ENCODE measurements at places on chromosomes 1 and 21.

- no peak for DNase-seq
Measured at GRCh38 chr1:223291796-223292195, 72.2 kb downstream of the SUSD4 start.

GRCh38 chr1:163258181-163258580 is 55.5 kb upstream of the RGS5 start:
- peak; percentile 14 for DNase-seq

DNA sequence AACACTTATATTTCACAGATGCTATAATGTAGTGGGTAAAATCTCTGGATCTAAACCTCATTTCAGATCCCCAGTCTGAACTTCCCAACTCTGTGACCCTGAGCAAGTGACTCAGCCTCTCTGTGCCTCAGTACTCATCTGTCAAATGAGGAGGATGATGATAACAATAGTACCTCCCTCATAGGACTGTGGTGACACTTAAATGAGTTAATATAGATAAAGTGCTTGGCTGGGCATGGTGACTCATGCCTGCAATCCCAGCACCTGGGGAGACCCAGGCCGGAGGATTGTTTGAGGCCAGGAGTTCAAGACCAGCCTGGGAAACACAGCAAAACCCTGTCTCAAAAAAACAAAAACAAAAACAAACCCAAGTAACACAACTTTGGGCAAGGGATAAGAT is 4.7 kb upstream of the ECE1 start:
- peak; percentile 80 for DNase-seq

GRCh38 chr1:230084408-230085177 is 17.6 kb downstream of the GALNT2 start:
- peak; percentile 98 for DNase-seq

DNA sequence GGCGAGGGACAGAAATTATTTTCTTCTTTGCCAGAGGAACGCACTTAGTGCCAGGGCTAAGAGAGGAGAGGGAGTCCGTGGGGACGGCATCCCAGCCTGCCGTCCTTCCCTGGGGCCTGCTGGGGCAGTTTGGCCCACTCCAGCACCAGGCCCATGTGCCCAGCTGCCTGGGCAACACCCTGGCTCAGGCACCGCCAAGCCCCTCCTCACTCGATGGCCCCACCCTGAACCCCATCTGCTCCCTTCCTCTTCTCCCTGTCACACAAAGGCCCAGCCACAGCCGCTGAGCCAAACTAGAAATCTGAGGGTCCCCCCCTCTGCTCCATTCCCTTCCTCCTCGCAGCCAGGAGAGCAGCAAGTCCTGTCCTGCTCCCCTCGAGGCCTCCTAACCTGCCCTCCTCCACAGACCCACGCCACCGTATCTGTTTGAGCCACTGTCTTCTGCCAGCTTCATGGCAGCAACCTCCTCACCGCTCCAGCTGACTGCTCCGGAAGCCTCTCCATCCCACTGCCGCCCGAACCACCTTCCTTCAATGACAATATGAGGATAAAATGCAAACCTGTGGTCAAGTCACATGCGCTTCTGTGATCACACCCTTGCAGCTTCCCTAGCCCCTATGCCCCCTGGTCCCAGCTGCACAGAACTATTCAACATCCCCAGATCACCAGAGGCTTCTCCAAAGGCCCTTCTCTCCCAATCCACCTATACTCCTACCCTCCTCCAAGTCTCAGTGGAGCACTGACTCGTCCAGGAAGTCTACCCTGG is 8.4 kb upstream of the TNNI1 start:
- DNase-seq: no peak

DNA sequence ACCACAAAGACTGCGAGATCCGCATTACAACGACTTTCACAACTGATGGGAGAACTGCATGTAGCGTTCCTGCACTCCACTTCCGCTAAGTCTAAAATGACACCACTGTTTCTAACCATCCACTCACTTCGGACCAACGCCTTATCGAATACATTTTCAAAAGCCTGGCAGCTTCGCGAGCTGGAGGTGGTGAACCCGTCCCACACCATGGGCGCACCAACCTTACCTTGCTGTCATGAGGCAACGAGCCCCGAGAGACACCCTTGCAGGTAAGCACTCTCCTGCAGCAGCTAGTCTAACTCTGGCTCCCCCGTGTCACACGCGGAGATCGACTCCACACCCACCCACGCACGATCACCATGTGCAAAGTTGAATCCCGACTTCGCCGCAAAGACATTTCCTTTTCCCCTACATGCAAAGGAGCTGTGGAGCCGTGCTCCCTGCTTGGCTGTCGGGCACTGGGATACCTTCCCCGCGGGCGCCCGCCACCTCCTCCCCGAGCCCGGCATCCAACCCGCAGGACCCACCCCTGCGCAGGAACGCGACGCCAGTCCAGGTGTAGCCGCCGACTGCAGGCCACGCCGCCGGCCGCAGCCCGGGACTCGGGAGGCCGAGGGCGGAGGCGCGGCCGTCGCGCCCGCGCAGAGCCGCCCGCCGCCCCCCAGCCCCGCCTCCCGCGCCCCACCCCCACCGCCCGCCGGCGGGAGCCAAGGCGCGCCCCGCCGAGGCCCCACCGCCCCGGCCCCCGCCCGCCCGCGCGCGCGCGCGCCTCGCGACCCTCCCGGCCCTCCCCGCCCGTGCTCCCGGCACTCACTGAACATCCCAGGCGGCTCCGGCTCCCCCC is 629 bp downstream of the TAF5L start:
- DNase-seq: peak; percentile 48

DNA sequence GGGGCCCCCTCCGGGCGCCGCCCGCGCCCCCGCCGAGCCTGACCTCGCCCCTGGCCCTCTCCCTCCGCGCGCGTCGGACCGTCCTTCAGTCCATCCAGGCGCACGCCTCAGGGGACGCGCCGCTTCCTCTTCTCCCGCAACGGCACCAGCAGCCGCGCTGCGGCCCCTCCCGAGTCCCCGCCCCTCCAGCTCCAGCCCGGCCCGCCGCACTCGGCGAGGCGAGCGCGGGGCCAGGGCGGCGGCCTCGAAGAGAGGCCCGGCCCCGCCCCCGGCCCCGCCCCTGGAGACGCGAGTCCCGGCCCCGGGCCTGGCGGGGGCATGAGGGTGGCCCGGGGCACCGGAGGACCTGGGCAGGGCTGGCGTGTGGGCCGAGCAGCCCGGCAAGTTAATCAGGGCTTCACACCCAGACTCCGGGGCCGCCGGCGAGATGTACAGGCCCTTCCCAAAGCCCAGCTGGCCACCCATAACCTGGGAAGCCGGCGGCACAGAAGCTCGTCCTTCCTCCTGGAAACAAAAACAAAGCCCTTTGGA is at the start of gene IGSF3:
Gene IGSF3 (minus strand): TSS at position 159 of the 531 bp plus-strand sequence. CDS start 1,407 bp downstream, outside the sequence.
- no peak for DNase-seq

GRCh38 chr1:64572222-64572900 is 102.4 kb downstream of the CACHD1 start:
- no peak for DNase-seq

DNA sequence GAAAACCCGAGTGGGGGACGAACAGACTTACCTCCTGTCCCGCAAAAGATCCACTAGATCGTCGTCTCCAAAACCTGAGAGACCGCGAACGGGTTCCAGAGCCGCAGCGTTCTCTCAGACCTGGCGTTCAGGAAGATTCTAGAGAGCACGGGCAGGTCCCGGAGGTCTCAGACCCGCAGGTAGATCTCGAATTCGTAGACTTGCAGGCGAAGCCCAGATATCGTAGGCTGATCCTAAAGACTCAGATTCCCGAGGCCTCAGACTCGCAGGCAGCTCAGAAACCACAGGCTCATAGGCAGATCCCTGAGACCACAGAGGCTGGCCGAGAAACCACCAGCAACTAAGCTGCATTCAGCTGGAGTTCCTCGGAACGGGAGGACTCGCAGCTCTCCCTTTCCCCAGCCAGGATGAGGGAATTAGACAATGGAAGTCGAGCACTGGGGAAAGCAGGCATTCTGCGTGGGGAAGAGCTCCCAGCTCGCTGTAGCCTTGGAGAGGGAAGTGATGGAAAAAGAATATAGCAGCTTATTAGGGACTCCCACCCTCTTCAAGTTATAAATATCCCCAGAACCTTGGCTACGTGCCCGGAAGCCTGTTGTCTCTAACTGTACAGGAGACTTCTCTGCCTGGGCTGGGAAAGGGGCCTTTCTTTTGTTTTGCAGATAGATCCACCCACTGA is at the start of gene ZNF436:
Gene ZNF436 (minus strand): TSS at position 502 of the 679 bp plus-strand sequence. CDS start 1,831 bp downstream, outside the sequence.
- DNase-seq: peak; percentile 83

- no peak for DNase-seq
Measured at GRCh38 chr1:165927169-165927568, 99.8 kb downstream of the UCK2 start.

GRCh38 chr1:235945775-235946570 is 79.3 kb upstream of the LYST start:
- DNase-seq: no peak

- peak; percentile 15 for DNase-seq
Measured at GRCh38 chr1:31020007-31020790, 45.3 kb downstream of the PUM1 start.

GRCh38 chr1:11693024-11693590 is 1.6 kb downstream of the DRAXIN start:
- DNase-seq: peak; percentile 90

- DNase-seq: peak; percentile 17
Measured at GRCh38 chr1:98119796-98120195, 199.0 kb upstream of the DPYD start.

- peak; percentile 69 for DNase-seq
Measured at GRCh38 chr1:29579821-29580425, 343.6 kb downstream of the PTPRU start.

GRCh38 chr21:43944078-43944633 is 68.0 kb upstream of the TRAPPC10 start:
- no peak for DNase-seq

GRCh38 chr1:226360106-226360746 is 47.7 kb downstream of the PARP1 start:
- DNase-seq: no peak

DNA sequence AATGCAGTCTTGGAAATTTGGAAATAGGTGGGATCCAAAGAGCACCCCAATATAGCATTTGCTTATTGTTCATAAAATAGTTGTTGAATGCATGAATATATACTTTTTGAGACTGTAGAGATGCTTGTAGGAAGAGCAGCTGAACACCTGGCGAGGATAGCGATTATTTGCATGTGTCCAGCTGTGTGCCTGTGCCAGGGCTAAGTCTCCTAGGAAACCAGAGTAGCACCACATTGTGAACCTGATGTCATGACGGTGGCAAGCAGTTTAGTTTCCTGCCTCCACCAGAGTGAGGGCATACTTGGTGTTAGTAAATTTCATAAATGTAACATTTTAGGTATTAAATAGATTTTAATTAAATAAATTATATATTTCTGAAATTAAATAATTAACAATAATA is 37.3 kb upstream of the IRF2BP2 start:
- no peak for DNase-seq

- DNase-seq: no peak
Measured at GRCh38 chr1:240618946-240619345, 7.0 kb upstream of the GREM2 start.

- no peak for DNase-seq
Measured at GRCh38 chr1:90986953-90987352, 34.9 kb downstream of the ZNF644 start.

DNA sequence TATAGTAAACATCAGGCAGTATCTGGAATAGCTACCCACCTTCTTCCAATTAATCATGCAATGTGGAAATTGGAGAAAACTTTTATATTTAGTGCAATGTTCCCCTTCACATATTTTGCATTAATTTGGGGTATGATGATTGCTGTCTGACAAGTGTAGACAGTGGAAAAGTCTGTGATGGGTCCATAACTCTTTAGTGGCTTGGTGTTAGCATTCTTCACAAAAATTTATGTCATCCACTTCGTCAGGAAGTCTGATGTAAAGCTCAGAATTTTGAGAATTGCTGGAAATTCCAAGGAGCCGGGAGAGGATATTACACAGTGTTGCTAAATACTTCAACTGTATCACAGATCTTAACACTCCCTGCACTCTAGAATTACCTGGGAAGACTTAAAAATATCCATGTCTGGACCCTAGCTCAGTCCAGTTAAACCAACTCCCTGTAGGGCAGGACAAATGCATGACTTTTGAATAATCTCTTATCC is 549.7 kb upstream of the PLXNA2 start:
- no peak for DNase-seq

GRCh38 chr1:172323686-172324085 is 96.8 kb upstream of the C1orf105 start:
- no peak for DNase-seq

DNA sequence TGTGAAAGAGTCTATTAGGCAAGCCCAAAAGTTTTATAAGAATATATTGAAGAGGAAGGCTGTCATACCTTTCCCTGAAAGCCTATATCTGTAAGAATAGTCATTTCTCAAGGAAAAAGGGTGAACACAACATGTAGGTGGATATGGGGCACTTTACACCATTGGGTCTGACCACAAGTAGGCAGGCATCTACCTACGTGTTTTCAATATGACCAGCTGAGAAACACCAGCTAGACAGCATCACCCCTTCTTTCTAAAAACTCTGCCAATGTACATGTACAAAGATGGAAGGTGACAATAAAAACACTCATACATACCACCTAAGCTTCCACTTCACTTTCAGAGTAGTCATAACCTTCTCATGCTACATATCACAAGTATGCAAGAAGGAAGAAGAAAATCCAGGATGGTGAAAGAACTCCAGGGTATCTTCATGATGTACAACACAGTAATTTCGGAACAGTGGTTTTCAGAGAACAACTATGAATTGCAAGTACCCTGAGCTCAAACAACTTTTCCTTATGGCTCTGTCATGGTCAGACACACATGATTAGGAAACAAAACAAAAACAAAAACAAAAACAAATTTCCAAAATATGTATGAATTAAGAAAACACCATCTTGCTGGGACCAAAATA is 98.5 kb upstream of the ADGRL2 start:
- DNase-seq: no peak

Data from fibroblast of mammary gland (primary cell).